ENCODE measurements at places on chromosomes 1 and 21. TPM values are rescaled to one million over a fixed set of nuclear protein-coding genes. Genes with fewer than 3 reads are reported as not detected.

DNA sequence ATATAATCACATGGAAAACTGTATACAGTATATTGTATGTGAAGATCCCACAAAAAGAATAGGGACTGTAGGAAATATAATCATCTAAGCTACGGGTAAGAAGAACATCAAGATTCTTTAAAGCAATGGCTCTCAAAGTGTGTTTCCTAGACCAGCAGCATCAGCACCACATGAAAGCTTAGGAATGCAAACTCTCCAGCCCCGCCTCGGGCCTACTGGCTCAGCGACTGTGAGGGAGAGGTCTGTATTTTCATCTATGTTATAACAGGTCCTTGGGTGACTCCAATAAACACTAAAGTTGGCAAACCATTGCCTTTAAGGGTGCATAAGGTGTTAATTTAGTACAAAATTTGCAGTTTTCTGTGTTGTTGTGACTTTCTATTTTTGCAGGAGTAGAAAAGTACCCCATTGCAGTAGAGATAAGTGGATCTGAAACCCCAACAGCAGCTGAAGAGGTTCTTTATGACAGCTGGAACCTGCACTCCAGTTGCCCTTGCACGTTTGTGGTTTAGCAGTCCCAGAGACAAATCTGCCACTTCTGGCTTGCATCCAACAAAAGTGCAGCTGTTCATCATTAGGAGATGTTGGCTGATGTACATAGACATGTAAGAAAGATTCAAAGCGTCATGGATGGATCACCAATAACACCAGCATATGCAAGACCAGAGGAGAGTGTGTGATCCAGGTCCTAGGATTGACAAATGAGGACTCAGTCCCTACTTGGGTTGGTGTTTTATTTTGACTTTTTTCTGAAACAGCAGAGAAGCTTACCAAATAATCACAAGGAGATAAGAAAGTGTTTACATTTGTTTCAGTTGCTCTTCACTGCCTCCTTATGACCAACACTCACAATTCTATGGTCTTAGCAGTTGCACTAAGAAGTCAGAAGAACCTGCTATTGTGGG, 15.9 kb upstream of the IFNAR1 start:
- DNase-seq: no peak
- no peak overlapping the region for H3K4me3 ChIP-seq
- no peaks in the 10 kb centered on the region for H3K27me3 ChIP-seq
- H3K4me1 ChIP-seq: no peaks in the 10 kb centered on the region
- no peaks in the 10 kb centered on the region for H3K36me3 ChIP-seq

DNA sequence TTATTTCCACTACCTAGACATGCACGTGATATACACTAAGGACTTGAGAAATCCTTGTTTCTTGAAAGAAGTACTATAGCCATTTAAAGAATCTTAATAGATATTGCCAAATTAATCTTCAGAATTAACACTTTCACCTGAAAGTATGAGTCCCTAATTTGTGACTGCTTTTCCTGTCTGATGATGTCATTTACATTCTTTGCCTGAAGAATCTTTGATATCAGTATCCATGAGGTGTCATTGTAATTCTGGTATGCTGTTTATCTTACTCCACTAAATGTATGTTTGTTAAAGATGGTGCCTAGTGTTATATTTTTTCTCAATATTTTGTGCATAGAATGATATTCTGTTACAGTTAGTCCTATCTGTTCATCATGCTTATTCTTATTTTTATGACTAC, 48.5 kb upstream of the RC3H1 start:
- no peaks in the 10 kb centered on the region for H3K36me3 ChIP-seq
- H3K27ac ChIP-seq: no peak overlapping the region
- DNase-seq: no peak

Gene KRTAP21-2
- total RNA-seq: not detected

- H3K4me3 ChIP-seq: no peak overlapping the region
- no peak overlapping the region for H3K27ac ChIP-seq
- no peaks in the 10 kb centered on the region for H3K4me1 ChIP-seq
Measured at GRCh38 chr1:185450917-185451316, 133.9 kb upstream of the IVNS1ABP start.

Gene KRTAP12-2
- not detected for total RNA-seq

Gene DMBX1
- not detected for total RNA-seq

- no peak overlapping the region for H3K27ac ChIP-seq
- no peaks in the 10 kb centered on the region for H3K4me1 ChIP-seq
- H3K36me3 ChIP-seq: peaks cover 51% of the 10 kb centered on the region
Measured at GRCh38 chr1:16484931-16485330, 29.2 kb downstream of the RNU1-1 start.

- peaks cover 21% of the 10 kb centered on the region for H3K36me3 ChIP-seq
- no peak overlapping the region for H3K27ac ChIP-seq
- peaks cover 17% of the 10 kb centered on the region for H3K4me1 ChIP-seq
- H3K27me3 ChIP-seq: no peaks in the 10 kb centered on the region
- no peak for DNase-seq
Measured at GRCh38 chr1:11982010-11982392, 1.8 kb downstream of the MFN2 start.

DNA sequence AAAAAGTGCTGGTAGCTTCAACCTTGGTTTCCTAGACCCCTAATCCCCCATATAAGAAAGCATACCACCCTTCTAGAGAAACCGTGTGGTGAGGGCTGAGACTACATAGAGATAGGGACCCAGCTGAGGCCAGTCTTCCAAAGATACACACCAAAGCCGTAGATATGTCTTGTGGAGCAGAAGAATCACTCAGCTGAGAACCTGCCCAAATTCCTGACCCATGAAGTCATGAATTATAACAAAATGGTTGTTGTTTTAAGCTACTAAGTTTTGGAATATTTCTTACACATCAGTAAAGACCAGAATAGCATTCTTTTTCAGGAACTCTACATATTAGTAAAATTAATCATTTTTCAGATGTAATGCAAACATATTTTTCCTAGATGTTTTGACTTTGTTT, 3.3 kb upstream of the SNRPE start:
- peak; percentile 45 for DNase-seq
- H3K36me3 ChIP-seq: peaks cover 28% of the 10 kb centered on the region
- H3K27ac ChIP-seq: peak overlapping the region; percentile 3
- H3K4me1 ChIP-seq: peaks cover 18% of the 10 kb centered on the region
- no peaks in the 10 kb centered on the region for H3K27me3 ChIP-seq

Gene CELA2B
- total RNA-seq: 28.1 TPM

- no peaks in the 10 kb centered on the region for H3K27me3 ChIP-seq
- H3K36me3 ChIP-seq: no peaks in the 10 kb centered on the region
- no peaks in the 10 kb centered on the region for H3K4me1 ChIP-seq
- H3K4me3 ChIP-seq: no peak overlapping the region
- H3K27ac ChIP-seq: no peak overlapping the region
Measured at GRCh38 chr1:116538544-116538943, 32.3 kb downstream of the CD58 start.

- no peaks in the 10 kb centered on the region for H3K4me1 ChIP-seq
- no peak overlapping the region for H3K4me3 ChIP-seq
Measured at GRCh38 chr21:27269644-27270043, 302.8 kb upstream of the ADAMTS5 start.

GRCh38 chr1:204340081-204340889, 19.4 kb downstream of the PLEKHA6 start:
- no peaks in the 10 kb centered on the region for H3K36me3 ChIP-seq
- no peak overlapping the region for H3K27ac ChIP-seq
- DNase-seq: no peak
- no peaks in the 10 kb centered on the region for H3K27me3 ChIP-seq

GRCh38 chr1:9475061-9475627, 64.1 kb upstream of the SLC25A33 start:
- no peak for DNase-seq
- H3K4me1 ChIP-seq: no peaks in the 10 kb centered on the region
- no peak overlapping the region for H3K27ac ChIP-seq
- H3K4me3 ChIP-seq: no peak overlapping the region

- no peaks in the 10 kb centered on the region for H3K27me3 ChIP-seq
- no peak overlapping the region for H3K4me3 ChIP-seq
- no peaks in the 10 kb centered on the region for H3K36me3 ChIP-seq
- no peak for DNase-seq
- H3K4me1 ChIP-seq: peaks cover 14% of the 10 kb centered on the region
Measured at GRCh38 chr1:87800006-87800405, 471.3 kb downstream of the LMO4 start.

DNA sequence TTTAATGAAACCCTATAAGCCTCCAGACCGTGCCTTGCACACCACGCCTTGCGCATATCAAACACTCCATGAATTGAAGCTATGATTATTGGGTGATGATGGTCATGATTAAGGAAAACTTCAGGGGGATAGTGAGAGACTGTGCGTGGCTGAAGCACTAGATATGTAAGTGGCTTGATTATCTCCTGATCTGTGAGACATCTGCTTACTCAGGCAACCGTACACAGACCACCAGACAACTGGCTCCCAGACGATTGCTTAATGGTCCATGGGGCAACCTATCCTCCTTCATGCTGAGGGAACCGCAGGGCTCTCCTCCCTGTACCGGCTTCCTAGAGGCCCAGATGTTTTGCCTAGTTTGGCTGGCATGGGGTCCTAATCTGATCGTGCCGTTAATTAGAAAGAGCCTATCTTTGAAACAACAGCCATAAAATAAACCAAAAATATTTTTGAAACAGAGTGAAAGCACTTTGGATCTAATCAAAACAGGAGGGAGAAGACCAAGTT, 51.6 kb downstream of the IRF2BP2 start:
- peaks cover 10% of the 10 kb centered on the region for H3K4me1 ChIP-seq
- H3K36me3 ChIP-seq: no peaks in the 10 kb centered on the region
- DNase-seq: no peak
- H3K27ac ChIP-seq: no peak overlapping the region
- no peak overlapping the region for H3K4me3 ChIP-seq

DNA sequence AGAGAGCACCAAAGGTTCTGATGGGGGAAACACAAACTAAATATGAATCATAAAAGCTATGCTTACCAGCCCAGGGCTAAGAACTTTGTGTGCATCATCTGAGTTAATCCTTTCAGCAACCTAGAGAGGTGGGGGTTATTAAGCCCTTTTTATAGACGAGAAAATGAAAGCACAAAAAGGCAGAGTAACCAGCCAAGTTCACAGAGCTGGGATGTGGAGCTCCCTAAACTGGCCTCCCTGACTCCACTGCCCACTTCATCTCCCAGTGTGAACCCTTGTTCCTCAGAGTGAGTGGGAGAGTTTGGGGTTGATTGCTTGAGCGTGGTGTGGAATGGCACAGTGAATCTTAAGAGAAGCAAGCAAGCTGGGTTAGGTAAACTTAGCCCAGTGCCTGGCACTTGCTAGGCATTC, 10.8 kb upstream of the BCAR3 start:
- no peak overlapping the region for H3K4me3 ChIP-seq
- H3K36me3 ChIP-seq: no peaks in the 10 kb centered on the region
- DNase-seq: no peak
- H3K27me3 ChIP-seq: no peaks in the 10 kb centered on the region
- no peak overlapping the region for H3K27ac ChIP-seq

GRCh38 chr1:5311634-5312292, 657.4 kb downstream of the AJAP1 start:
- DNase-seq: no peak
- H3K27me3 ChIP-seq: no peaks in the 10 kb centered on the region
- no peak overlapping the region for H3K27ac ChIP-seq
- no peak overlapping the region for H3K4me3 ChIP-seq
- no peaks in the 10 kb centered on the region for H3K4me1 ChIP-seq

DNA sequence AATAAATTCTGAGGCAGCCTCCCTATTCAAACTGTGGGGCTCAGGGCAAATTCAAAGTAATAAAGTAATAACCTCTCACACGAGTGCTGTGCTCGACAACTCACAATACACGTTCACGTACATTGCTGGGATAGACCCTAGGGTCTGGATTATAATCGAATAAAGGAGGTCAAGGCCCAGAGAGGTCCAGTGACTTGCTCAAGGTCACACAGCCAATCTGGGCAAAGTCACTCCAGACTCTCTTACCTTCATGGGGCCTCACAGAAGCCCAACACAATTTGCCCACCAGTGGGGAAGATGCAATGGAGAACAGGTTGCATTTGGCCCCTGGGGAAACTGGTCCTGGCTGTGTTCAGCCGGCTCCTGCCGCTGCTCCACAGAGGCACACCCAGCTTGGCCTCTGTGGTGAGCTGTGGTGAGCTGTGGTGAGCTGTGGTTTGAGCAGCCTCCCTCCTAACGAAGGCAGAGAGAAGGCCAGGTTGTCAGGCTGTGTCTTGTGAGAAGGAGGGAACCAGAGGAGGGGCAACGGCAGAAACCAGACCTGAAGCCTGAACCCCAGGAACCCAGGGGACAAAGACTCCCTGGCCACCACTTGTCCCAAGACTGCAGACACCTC, 35.1 kb downstream of the NUAK2 start:
- peaks cover 42% of the 10 kb centered on the region for H3K4me1 ChIP-seq
- H3K27ac ChIP-seq: no peak overlapping the region
- DNase-seq: no peak
- H3K36me3 ChIP-seq: no peaks in the 10 kb centered on the region
- H3K27me3 ChIP-seq: no peaks in the 10 kb centered on the region
- no peak overlapping the region for H3K4me3 ChIP-seq

Gene LEMD1
- not detected for total RNA-seq

- no peaks in the 10 kb centered on the region for H3K27me3 ChIP-seq
- H3K36me3 ChIP-seq: no peaks in the 10 kb centered on the region
- H3K4me1 ChIP-seq: no peaks in the 10 kb centered on the region
- no peak overlapping the region for H3K4me3 ChIP-seq
- no peak overlapping the region for H3K27ac ChIP-seq
- no peak for DNase-seq
Measured at GRCh38 chr1:28170001-28170596, 6.4 kb downstream of the PTAFR start.

Gene GBP6
- total RNA-seq: 0.08 TPM

Gene C8B
- total RNA-seq: not detected

- H3K27me3 ChIP-seq: no peaks in the 10 kb centered on the region
- H3K4me1 ChIP-seq: peaks cover 8% of the 10 kb centered on the region
- H3K27ac ChIP-seq: peak overlapping the region; percentile 25
- no peak overlapping the region for H3K4me3 ChIP-seq
- no peak for DNase-seq
- H3K36me3 ChIP-seq: no peaks in the 10 kb centered on the region
Measured at GRCh38 chr21:34594566-34595234, 20.2 kb downstream of the RCAN1 start.
